Erythroblast (primary cell): ENCODE measurements at places on chromosomes 7 and 10.

DNA sequence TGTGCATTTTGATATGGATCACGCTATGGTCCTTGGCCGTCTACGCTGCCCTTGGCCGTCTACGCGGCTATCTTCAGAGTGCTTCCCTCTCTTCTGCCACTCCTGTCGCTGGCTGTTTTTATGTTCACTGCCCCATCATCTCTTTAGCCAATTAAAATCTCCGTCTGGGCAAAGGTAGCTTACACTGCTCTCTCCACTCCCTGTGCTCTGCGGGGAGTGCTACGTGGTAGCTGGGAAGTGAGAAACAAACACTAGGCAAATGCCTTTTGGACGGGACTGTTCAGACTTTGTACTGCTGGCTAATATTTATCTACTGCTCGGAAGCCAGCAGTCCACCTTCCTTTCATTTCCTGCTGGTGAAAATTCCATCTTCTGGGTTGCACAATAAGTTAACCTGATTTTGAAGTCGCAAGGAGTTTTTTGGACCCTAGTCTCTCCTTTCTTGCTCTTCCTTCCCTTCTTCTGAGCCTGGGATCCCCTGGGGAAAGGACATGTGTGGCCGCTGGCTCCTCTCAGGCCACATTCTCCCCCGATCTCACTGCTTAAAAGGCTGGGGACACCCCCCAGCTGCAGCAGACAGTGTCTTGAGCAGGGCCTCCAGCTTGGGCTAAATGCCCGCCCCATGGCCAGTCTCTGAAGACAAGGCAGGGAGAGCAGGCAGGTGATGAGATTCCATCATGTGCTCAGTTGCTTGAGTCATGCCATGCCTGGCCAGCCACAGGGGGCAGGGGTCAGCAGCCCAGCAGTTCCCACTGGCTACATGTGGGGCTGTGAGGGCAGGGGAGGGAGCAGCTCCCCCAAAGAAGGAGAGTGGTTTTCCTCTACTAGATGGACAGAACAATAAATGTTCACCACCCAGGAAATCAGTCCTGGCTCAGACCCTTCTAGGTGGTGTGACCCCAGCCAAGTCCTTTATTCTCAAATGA is 25.5 kb upstream of the RBM33 start:
- no peak for DNase-seq

DNA sequence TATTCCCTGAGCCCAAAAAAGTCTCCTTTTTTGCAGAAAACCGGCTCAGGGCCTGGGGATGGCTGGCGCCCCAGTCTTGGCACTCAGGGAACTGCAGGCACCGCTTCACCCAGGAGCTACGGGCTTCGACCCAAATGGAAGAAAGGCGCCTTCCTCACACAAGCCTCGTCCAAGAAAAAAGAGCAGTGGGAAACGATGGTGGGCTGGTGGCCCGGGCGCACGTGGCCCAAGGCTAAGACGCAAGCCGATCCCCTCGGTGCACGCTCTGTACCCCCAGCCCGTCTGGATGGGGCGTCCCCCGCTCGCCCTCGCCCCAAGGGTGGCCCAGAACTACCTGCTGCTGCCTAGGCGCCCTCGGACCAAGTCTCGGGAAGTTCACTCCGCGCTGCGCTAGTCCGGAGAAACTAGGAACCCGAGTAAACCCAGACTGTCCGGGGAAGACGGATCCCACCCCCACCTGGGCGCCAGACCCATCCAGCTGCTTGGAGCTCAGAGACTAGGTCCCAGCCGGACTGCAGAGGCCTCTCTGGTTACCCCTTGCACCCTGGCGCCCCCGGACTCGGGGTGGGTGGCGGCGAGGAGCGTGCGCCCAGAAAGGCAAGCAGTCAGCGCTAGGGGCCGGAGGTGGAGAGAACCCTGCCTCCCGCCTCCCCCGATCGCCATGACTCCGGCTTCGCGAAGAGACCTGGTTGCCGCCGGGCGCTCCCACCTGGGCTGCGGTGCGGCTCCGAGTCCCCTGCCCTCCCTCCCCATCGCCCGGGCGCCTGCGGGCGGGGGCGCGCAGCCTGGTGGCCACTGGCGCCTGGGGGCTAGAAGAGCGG is 76.4 kb downstream of the CALN1 start:
- DNase-seq = no peak

DNA sequence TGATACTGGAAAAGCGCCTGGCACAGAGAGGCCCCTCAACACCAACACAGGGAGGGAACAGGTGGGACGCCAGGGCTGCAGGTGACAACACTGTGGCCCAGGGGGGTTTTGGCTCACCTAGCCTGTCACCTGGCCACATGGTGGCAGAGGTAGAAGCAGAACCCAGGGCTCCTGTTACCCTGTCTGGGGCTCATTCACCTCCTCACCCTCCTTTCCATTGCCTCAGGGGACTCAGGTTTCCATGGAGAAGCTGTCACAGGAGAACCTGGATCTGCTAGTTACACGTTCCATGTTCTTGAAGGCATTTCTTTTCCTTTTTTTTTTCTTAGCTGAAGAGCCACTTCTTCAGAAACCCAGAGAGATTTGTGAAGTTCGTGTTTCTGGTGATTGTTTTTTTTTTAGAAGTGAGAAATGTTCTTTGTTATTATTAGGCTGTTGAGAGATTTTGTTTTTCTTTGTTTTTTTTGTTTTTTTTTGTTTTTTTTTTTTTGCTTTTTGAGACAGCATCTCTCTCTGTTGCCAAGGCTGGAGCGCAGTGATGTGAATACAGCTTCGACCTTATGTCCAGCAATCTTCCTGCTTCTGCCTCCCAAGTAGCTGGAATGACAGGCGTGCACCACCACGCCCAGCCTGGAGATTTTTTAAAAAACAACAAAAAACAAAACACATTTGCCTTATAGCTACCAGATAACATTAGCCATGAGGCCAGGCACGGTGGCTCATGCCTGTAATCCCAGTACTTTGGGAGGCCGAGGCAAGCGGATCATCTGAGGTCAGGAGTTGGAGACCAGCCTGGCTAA is 16.0 kb downstream of the DENND2A start:
- no peak for DNase-seq

GRCh38 chr10:3076138-3076537 is 8.8 kb downstream of the PFKP start:
- DNase-seq = no peak

DNA sequence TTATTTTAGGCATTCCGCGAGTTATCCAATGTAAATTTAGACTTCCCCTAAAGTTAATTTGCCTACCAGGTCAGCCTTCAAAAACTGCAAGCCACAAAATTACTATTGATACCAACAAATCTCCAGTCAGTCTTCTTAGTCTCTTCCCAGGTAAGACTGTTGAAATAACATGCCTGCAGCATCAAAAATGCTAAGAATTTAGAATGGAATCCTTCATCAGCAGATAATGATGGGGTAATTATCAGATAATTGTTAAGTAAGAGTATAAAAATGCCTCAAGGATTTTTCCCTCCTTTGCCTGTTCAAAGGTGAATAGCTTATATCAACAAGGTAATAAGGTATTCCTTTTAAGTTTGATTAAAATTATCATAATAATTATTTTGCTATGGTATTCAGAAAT is 228.5 kb downstream of the BBS9 start:
- no peak for DNase-seq

- DNase-seq = no peak
Measured at GRCh38 chr10:121952226-121952625, 22.8 kb downstream of the NSMCE4A start.

GRCh38 chr10:62049624-62050345 is 148.3 kb downstream of the ARID5B start:
- DNase-seq = no peak

DNA sequence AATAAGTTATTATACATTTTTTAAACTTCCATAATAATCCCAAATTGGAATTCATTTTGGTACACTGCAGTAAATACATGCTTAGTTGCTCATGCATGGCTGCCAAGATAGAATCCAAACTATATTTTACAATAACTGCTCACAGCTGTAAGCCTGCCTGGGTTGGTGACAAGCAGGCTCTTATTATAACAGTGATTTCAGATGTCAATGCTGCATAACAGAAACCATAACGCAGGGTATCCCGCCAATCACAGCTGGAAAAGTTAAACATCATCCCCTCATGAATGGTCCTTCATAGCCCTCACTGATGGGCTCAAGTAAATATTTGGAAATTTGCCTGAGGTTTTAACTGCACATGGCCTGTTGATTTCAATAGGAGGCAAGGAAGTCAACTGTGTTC is 149.8 kb downstream of the AMPH start:
- DNase-seq = no peak

DNA sequence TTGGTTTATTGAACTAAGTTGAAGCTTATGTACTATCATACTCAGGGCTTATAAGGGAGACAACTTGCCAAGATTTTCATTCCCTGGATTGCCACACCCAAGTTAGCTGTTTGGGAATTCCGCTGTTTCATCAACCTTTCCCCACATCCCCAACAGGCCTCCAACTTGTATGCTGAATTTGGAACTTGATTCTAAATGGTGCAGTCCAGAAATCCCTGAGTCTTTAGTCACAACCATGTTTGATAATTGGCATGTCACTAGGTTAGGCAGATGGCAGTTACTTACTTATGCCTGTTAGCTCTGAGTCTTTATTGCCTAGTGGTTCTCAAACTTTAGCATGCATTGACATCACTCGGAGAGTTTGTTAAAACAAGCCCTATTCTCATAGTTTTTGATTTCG is 135.4 kb upstream of the PRPS1L1 start:
- no peak for DNase-seq

DNA sequence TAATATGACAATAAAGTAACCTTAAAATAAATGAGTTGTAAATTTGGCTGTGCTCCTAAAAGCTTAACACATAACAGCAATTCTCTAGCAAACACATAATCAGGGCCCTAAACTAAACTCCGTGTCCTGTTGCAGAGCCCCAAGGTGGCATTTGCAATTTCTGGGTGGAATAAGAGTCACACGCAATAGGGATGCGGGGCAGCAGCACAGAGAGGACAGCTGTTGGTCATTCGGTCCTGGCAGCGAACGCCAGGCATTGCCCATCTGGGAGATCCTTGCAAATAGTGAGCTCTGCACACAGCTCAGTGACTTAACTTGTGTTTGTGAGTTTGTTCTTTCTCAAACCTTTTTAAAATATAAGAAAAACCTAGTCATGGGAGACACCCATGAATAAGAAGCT is 25.7 kb downstream of the PAXIP1 start:
- no peak for DNase-seq

DNA sequence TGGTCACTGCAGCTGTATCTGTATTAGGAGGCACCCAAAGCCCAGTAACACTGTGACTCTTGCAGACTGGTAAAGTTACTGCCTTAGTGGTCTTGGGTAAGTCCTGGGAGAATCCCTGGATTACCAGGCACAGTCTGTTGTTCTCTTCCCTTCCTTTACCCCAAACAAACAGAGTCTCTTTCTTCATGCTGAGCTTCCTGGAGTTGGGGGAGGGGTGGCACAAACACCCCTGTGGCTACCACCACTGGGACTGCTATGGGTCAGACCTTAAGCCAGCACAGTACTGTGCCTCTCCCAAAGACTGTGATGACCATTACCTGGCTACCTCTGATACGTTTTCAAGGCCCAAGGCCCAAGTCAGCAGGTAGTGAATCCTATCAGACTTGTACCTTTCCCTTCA is 59.9 kb upstream of the FAM3C start:
- no peak for DNase-seq

DNA sequence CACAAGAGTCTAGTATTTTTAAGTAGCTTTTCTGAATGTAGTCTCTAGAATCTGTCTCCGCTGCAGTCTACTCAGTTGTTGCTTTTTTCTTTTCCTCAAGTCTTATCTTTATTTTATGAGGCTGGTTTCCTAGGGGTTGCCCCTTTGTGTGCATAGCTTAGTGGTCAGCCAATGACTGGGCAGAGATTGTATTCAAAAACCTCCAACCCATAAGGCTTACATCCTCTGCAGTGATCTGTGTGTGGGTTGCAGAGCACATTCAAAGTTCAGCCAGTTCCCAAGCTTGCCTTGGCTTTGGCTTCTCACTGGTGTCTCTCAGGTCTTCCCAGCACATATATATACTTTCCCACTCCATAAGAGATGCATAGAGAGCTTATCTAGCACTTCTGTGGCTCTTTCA is 160.0 kb upstream of the TCF7L2 start:
- no peak for DNase-seq

DNA sequence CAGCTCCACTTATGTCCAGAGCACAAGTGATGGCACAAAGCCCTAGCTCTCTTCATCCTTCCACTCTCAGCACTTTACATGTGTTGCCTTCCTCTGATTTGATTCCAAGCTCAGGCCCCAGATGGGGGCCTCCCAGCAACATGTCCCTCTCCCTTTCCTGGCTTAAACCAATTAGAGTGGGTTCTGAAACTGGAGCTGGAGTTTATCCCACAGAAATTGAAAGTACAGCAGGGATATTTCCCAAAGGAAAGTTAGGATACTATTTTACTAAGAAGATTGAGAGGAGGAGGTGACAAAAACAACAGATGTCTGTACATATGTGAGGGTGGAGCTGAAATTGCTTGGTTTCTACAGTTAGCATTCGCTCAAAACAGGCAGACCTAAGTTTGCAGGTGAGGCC is 724.6 kb downstream of the AUTS2 start:
- no peak for DNase-seq

- DNase-seq = no peak
Measured at GRCh38 chr10:90602862-90603610, 254.8 kb downstream of the HTR7 start.

GRCh38 chr10:128386816-128387604 is 260.8 kb upstream of the MKI67 start:
- DNase-seq = no peak

DNA sequence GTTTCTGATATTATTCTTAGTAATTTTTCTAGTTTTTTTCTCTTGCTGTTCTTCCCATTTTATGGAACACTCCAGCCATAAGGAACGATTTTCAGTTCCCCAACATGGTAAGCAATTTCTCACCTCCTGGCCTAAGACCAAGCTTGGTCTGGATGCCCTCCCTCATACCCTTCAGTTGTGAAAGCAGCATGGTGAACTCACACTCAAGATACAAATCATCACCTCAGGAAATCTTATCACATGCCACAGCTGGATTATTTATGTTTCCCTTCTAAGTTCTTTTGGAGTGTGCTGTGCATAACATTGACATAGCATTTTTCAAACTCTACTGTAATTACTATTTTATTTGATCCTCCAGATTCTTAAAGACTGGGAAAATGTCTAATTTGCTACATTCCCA is 216.6 kb downstream of the AGMO start:
- DNase-seq = no peak

GRCh38 chr7:5625938-5626337 is 155.5 kb downstream of the RNF216 start:
- no peak for DNase-seq
